ENCODE measurements at places on chromosomes 2 and 18.

- no peak for DNase-seq
Observed at GRCh38 chr2:15058015-15058720, 425.7 kb downstream of the LRATD1 start.

DNA sequence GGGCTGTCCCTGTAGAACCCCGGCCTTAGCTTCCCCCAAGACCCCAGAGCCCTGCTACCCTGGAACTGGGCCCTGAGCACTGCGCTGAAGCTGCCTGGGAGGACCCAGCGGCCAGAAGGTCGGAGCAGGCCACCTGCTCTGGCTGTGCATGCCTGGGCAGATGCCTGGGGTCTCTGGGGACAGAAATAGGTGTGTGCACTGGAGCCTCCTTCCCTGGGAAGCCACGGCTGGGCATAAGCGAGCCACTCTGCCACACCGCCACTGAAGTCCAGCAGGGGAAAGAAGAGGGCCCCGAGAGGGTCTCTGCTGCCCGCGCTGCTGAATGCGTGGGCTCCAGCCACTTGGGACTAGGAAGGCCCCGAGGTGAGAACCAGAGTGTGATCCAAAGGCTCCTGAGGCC, 6.7 kb downstream of the GBX2 start:
- no peak for DNase-seq

- no peak for DNase-seq
Observed at GRCh38 chr2:33913071-33913616, 314.0 kb upstream of the FAM98A start.

DNA sequence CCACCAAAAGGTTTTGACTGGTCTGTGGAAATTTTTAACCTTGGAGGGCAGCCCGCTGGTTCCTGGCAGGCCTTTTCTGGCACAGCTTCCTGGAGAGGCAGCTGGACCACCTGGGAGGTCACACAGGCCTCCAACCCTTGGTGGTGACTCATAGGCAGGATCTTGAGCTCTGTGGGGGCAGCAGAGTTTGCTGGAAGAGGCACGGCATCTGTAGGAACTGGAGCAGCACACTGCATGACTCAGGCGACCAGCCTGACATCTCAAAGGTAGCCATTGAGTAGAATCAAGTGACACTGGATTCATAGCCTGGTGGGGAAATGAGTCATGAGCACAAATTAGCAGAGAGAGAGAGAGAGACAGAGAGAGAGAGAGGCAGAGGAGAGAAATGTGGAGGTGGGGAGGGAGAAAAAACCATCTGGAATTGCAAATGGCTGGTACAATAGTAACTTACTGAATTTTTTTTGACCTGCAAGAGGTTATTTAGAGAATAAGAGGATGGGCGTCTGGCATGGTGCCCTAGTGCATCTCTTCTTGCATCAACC, 57.4 kb downstream of the TRPM8 start:
- no peak for DNase-seq

GRCh38 chr18:63477968-63478367, 1.2 kb downstream of the SERPINB5 start:
- DNase-seq: no peak

DNA sequence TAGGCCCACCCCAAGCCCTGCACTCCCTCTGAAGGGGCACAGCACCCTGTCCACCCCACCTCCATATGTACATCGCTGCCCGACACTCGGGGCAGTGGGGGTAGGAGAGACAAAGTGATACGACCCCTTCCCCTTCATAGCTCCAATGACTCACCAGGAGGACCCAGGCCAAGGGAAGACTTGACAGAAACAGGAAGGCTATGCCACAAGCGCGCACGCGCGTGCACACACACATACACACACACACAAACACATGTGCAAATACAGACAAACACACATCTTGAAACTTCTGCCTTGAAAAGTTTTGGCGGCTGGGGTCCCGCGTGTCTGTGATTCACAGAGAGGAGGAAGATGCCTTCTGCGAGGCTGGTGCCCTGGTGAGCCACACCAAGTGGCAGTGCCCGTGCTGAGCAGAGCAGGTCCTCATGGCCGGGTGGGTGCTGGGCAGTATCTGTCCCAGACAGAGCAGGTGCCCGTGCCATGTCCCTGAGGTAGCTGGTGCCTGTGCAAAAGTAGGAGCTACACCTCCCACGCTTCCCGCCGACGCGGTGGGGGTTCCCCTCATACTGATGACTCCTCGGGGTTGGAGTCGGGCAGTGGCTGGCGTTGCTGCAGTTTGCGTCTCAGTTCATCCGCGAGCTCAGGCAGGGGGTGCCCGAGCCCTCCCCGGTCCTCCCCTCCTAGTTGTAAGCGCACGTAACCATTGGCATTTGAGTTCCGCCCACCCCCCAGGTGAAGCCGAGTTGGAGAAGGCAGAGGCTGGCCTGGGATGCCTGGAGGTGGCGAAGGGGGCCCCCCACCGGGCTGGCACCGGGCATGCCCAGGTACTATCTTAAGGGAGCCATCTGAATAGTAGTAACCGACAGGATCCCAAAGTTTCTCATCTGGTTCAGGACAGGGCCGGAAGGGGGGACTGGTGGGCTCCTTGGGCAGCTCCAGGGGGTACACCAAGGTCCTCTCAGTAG, 2.5 kb upstream of the ANKRD39 start:
- no peak for DNase-seq

DNA sequence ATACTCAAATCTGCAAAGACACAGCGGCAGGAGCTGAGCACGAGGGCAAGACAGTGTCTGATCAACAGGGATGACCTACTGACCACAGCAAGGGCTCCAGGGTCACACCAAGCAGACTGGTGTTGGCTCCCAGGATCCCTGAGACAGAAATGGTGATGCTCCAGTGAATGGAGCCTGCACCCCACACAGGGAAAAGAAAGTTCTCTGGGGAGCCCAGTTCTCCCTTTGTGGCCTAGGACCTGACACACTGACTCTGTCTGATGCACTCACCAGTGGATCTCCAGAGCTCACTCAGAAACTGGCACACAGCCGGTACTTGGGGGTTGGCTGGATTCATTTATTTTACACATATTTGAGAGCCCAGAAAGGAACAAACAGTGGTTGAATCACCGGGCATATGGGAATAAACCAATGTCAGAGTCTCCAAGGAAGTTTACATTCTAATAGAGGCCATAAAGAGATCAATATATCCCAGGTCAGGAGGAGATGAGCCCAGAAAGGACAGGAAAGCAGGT, 215.6 kb upstream of the ARL4C start:
- DNase-seq: no peak

DNA sequence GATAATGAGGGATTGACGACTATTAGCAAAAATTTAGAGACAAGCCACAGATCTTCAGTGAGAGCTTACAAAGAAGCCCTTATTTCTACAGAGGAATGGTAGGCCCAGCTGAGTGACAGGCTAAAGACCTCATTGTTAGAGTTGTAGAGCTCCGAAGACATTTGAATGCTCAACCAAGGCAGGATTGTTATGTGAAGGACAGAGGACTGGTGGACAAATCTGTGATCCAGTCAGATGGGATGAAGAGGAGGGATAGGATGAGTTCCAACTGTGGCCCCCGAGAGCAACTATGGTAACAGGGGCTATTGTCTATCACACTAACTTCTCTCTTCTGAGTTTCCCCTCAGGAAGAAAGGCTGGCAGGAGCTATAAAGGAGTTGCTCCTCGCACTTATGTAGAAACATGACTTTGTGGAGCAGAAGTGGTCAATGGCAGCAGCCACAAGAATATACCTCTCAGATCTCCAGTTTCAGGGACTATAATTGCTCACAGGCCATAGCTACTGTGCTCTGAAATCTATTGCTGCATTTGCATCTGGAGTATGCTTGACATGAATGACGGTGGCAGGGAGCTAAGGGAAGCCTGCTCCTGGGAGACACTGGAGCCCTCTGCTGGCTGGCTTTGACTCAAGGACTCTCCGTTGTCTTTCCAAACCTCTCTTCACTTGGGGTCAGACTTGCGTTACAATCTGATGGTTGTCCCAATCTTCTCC, 50.3 kb upstream of the GREB1L start:
- DNase-seq: no peak

GRCh38 chr18:70931942-70932814, 643.3 kb downstream of the SOCS6 start:
- DNase-seq: peak; percentile 2

DNA sequence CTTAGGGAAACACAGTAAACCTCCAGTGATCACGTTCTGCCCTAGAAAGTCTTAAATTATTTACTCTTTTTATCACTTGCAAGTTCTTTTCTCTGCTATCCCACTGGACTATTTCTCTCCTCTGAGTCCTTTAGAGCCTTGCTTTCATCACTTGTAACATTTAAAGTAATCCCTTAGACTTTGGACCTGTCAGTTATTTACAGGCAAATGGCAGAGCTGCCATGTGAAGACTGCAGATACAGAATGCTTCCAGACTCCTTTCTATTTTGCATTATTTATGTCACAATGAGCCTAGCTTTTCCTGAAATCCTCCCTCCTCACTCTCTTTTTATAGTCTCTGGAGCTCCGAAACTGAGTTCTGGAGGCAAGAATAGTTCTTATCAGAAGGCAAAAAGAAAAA, 325.6 kb upstream of the TRIB2 start:
- DNase-seq: no peak

- no peak for DNase-seq
Observed at GRCh38 chr2:53467467-53468180, 300.0 kb upstream of the CHAC2 start.

DNA sequence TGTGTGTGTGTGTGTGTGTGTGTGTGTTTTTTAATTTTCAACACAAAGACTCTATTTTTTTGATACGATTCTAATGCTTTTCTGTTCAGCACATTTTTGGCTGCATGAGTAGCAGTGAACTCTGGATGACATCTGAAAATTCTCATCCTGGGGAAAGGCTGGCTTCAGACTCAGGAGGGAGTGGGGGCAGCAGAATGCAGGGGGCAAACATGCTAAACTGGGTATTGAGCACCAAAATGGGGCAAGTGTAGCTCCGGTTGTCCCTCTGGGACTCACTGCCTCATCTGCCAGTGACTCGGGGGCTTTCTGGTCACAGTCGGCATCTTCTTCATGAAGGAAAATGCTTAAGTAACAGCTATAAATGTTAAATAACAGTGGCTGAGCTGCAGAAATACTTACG, 116.8 kb upstream of the PID1 start:
- DNase-seq: no peak

DNA sequence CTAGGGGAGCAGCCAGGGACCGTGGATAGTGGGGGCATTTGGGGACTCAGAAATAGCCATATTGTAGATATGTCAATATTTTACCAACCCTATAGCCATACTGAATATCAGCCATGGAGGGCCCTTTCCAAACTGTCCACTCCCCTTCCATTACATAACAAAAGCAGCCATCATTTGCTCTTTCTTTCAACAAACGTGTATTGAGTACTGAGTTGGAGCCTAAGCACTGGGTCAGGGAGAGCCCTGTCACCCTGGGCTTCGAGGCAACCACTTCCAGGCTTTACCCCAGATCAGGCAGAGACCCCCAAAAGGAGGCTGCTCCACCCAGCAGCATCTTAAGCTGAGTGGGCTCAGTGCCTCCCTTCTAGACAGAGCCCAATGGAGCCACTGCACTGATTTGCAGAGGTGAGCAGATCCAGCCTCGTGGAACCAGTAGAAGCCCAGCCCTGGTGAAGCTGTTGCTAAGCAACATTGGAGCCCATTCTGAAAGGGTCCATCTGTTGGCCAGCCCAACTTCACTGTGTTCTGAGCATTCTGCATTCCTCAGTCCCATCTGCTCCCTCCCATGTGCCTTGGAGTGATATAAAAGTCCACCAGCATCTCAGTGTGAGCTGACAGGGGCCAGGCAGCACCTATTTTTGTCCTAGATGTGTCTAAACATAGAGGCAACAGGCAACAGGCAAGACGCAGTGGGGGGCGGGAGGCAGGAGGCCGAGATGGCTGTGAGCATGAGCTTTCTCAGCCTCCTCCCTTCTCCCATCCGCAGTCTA, 112.1 kb downstream of the PLB1 start:
- DNase-seq: no peak

DNA sequence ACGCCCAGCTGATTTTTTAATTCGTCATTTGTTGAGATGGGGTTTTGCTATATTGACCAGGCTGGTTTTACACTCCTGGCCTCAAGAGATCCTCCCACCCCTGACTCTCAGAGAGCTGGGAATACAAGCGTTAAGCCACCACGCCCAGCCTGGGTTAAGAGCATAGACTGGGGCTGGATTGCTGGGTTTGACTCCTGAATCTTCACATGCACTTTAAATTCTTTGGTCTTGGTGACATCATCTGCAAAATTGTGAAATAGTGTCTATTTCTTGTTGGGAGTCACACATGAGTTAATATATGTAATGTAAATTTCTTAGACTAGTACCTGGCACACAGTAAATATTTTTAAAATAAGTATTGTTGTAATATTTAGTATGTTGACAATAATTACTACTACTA, 257.4 kb downstream of the DOK6 start:
- DNase-seq: peak; percentile 62

- no peak for DNase-seq
Observed at GRCh38 chr18:3552305-3552704, 102.3 kb downstream of the TGIF1 start.

- peak; percentile 17 for DNase-seq
Observed at GRCh38 chr2:53600815-53601214, 166.8 kb upstream of the CHAC2 start.

- DNase-seq: no peak
Observed at GRCh38 chr2:10449838-10450691, 1.9 kb upstream of the ODC1 start.

GRCh38 chr2:47688561-47688960, 94.4 kb upstream of the MSH6 start:
- DNase-seq: no peak

DNA sequence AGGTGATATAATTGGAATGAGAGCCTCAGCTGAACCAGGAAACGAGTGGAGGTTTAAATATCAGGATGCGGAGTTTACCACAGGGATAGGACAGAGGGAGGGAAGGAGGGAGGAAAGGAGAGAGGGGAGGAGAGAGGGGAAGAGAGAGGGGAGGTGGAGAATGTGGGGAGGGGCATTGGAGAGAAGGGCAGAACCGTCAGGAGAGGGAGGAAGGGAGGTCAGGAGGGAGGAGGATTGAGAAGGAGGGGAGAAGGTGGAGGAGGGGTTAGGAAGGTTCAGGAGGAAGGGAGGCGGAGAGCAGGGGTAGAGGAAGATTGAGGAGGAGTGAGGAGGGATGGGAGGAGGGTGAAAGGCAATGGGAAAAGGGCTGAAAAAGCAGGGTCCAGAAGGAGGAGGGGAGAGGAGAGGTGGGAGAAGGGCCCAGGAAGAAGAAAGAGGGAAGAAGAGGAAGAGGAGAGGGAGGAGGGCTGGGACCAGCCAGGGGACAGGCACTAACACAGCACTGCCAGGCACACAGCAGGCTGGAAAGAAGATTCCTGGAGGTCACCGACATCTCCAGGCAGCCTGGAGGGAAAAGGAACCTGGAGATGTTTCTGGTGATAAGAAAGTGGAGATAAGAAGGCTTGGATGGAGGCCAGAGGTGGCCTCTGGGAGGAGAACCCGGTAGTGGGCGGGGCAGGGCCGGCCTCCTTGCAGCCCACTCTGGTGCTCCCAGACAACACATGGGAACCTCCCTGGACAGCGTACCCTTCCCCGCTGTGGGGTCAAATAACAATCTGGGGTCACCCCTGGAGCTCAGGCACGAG, 176.7 kb upstream of the SMAD2 start:
- no peak for DNase-seq

DNA sequence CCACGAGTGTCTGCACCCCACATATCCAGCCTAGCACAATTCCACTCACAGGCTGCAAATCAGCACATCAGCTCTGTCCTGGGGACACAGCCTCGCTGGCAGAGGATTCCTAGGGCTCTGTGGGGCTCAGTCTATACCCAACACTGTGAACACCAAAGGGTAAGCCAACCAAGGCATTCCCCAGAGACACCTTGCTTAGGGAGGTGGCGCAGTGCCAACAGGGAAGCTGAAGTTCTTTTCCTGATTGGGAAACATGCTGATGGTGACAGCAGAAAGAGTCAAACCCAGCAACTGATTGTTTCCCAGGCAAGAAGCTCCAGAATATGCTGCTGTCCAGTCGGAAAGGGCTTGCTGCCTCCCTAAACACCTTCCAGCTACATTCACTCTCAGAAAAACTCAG, 55.8 kb downstream of the TTC32 start:
- no peak for DNase-seq
